SK-N-DZ (cell line): ENCODE measurements at places on chromosomes 5 and 9.

- no peak for DNase-seq
These were observed 694 bp upstream of the PLAA start for GRCh38 chr9:26947736-26948135.

- DNase-seq = no peak
These were observed 311.2 kb downstream of the TRIM32 start for GRCh38 chr9:116998305-116998704.

GRCh38 chr5:42985129-42986037, 54.7 kb downstream of the ANXA2R start:
- no peak for DNase-seq

DNA sequence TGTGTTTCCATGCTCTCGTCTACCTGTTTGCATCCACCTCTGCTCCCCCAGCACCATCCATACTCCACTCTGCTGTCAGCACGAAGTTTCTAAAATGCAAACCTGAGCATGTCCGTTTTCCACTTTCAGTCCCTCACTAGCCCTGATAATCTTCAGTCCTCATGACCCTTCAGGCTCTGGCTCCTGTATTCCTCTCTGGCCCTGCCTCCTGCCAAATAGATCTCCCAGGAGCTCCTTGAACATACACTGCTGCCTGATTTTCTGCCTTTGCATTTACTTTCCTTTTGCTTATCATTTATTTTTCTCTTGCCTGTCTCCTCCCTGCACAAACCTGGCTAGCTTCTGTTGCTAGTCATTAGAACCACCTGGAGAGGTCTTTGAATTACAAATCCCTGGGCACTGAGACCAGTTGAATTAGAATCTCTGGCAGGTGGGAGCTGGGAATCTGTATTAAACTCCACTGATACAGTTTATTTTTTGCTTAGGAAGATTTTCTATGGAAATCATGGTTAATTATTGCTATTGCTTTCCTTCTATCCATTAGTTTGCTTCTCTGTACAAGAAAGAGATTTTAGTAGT, 18.5 kb downstream of the ARHGEF28 start:
- DNase-seq = no peak

DNA sequence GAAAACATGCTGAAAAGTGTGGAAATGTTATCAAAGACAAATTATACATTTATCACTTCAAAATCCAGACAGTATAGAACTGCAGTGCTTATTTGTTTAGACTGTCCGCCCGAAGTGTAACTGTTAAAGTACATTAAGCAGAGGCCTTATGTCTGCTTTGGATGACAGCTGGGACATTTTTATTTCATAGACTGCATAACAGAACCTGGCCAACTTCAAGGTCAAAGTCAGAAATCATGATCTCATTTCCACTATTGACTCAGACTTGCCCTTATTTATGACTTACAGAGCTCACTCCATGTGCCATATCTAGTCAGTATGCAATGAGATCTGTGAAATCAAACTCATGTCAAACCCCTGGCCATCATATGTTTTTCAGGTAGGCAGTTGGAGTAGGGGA, 87.7 kb downstream of the RAB3C start:
- DNase-seq = no peak

DNA sequence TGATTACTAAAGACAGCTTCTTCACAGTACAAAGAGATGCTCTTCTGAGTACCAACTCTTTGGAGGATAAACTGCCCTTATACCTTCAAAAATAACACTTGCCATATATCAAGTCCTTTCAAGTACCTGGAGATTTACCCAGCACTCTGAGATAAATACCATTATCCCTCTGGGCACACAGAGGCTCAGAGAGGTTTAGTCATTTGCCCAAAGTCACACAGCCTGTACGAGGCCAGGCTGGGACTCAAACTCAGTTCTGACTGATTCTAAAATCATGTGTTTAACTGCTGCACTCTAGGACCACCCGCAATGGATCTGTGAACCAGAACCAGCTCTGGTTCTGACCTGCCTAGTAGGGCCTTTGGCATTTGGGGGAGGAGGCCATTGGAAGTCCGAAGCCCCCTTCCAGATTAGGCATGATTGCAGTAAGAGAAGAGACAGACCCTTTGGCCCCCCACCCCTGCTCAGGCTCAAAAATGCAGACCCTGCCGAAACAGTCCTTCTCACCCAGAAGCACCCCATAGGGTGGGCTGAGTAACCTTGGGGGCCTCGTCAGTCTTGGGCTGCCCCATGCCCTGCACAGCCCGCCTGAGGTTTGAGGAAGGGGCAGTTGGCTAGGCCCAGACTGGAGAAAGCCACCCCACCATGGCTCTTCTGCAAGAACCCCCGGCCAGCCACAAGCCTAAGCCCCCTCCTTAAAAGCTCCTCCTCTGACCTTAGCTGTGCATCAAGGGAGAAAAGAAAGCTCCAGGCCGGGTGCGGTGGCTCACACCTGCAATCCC, 32.8 kb upstream of the IL17B start:
- no peak for DNase-seq

- no peak for DNase-seq
These were observed 85.4 kb upstream of the CPEB4 start for GRCh38 chr5:173802670-173803165.

- DNase-seq = peak; percentile 28
These were observed 168.8 kb upstream of the POC5 start for GRCh38 chr5:75885849-75886596.

GRCh38 chr9:129884220-129885017, 49.2 kb downstream of the USP20 start:
- DNase-seq = peak; percentile 89

- no peak for DNase-seq
These were observed 3.7 kb upstream of the UCK1 start for GRCh38 chr9:131534721-131535237.
